Ovary (tissue), 10 donors: ENCODE measurements at places on chromosomes 6 and 20. TPM values are rescaled to one million over a fixed set of nuclear protein-coding genes. Genes with fewer than 3 reads are reported as not detected.

GJA10 gene
- total RNA-seq = not detected

OR2H1 gene
- not detected for total RNA-seq

BMP5 gene
- not detected for total RNA-seq

- DNase-seq = no peak
These were observed 498.7 kb downstream of the TENT5A start for GRCh38 chr6:81253821-81254220.

GRCh38 chr6:74320074-74320473 lies 624.1 kb downstream of the CD109 start:
- DNase-seq = no peak

- DNase-seq = no peak
These were observed 66.7 kb upstream of the SAMD5 start for GRCh38 chr6:147441751-147442150.

DNA sequence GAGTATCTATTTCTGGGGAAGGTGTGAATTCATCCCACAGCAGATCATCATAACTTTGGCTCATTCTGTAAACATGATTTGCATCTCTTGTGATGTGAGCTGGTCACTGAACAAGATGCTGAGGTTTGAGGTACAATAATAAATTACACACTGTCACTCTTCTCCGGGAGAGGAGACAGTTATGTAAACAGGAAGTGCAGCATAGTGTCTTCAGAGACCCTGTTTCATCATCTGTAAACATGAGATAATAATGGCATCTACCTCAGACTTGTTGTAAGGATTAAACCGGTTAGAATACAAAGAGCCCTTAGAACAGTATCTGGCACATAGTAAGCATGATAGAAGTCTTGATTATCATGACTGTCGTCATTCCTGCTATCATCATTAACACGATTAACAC lies 125.2 kb downstream of the TBC1D7 start:
- no peak for DNase-seq

DNA sequence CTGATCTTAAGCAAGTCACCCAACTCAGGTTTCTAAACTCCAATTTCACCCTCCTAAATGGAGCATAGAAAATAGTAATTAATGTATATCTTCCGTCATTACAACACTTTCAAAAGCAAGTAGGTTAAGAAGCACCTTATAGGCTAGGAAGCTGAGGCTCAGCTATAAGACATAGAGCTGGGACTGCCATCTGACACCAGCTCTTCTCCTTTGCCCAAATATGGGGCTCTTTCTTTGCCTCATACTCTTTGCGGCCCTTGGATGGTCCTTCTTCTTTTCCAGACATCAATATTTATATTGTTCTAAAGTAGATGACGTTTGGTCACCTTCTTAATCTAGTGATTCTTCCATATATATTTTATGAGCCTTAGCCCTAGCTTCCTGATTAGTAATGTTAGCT lies 413.2 kb downstream of the LMBRD1 start:
- no peak for DNase-seq

- no peak for DNase-seq
These were observed 152.4 kb upstream of the MLN start for GRCh38 chr6:33956206-33956605.

WFDC10B gene
- not detected for total RNA-seq

BTNL2 gene
- total RNA-seq = not detected

DNA sequence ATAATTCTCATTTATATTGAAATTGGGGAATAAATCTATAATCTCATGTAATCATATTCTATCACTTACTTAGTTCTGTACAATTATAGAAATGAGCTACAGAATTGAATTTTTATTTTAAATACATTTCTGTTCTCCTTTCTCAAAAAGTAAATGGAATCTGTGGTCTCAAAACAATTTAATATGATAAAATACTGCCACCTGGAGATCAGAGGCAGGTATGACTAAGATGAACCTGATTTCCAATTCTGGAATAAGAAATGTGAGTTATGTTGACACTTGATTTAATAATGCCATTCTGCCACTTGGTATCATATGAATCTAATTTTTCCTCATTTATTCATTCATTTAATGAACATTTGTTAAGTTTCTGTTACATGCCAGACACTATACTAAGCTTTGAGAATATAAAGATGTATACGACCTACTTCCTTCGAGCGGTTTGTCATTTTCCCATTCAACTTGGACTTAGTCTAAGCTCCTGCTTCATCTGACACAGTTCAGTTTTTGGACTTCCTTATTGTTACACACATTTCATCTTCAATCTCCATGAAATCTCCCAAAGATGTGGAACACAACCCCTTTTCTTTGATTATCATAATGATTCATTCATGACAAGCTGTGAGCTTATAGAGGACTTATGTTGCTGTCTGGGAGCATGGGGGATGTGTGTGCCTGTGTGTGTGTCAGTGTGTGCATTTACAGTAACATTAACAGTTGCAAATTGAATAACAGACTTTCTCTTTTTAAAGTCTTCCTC lies 7.5 kb upstream of the CCDC28A start:
- DNase-seq = no peak

DNA sequence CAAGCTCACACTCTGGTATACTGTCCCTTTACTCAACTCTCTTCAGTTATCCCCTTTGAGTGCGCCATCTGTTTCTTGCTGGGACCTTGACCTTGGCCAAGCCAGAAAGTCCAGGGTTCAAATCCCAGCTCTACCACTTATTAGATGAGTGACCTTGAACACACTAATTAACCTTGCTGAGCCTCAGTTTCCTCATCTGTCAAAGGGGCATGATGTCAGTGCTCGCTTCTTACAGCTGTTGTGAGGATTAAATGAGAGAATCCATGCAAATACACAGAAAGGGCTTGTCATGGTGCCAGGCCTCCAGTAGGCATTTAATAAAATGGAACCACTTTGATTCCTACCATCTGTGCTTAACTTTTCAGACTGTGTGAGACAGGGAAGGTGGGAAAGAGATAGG lies 34.3 kb downstream of the C6orf132 start:
- no peak for DNase-seq
